A549 treated with CpdA at 1 μM for 4 hours (cell line): ENCODE measurements at places on chromosomes 1 and 21. TPM values are rescaled to one million over a fixed set of nuclear protein-coding genes. Genes with fewer than 3 reads are reported as not detected.

Gene LAMB3
- total RNA-seq = 20.1 to 24.5 TPM (median 21.1 TPM) in 5 replicates

Gene LAMTOR5
- 173 to 192 TPM (median 187 TPM) in 5 replicates for total RNA-seq

Gene CA6
- not detected in 5 replicates for total RNA-seq

Gene ERICH3
- total RNA-seq = not detected in 5 replicates

Gene AIRE
- total RNA-seq = not detected in 5 replicates

Gene CHML
- 7.4 to 10.2 TPM (median 8.7 TPM) in 5 replicates for total RNA-seq

Gene EPHX1
- 211 to 256 TPM (median 234 TPM) in 5 replicates for total RNA-seq

Gene PTPN22
- total RNA-seq = not detected in 5 replicates

Gene NLRP3
- not detected in 5 replicates for total RNA-seq

Gene ARHGAP29
- total RNA-seq = 13.8 to 23.2 TPM (median 15.0 TPM) in 5 replicates

Gene FMO2
- total RNA-seq = not detected in 5 replicates

Gene USH2A
- total RNA-seq = not detected in 5 replicates

Gene TNNT2
- total RNA-seq = 0.06 to 0.30 TPM in 2 of 5 replicates, not detected in the others

Gene LCE3D
- total RNA-seq = 0.34 to 0.80 TPM (median 0.59 TPM) in 5 replicates

Gene UBE2J2
- total RNA-seq = 30.6 to 52.7 TPM (median 46.6 TPM) in 5 replicates

Gene SPOCD1
- 3.5 to 6.9 TPM (median 5.1 TPM) in 5 replicates for total RNA-seq

Gene KCNE2
- total RNA-seq = not detected in 5 replicates

Gene HES3
- total RNA-seq = not detected in 5 replicates

Gene NFASC
- total RNA-seq = 1.6 to 2.3 TPM (median 2.0 TPM) in 5 replicates

Gene RHOU
- total RNA-seq = 4.3 to 7.2 TPM (median 7.0 TPM) in 5 replicates

Gene LAPTM5
- total RNA-seq = 0.10 to 0.23 TPM (median 0.19 TPM) in 4 of 5 replicates, not detected in the other

Gene RPF1
- total RNA-seq = 28.8 to 32.1 TPM (median 31.5 TPM) in 5 replicates

Gene NEXN
- 4.0 to 9.3 TPM (median 4.9 TPM) in 5 replicates for total RNA-seq
